Right cardiac atrium (tissue), 5 donors: ENCODE measurements at places on chromosomes 1 and 21.

GRCh38 chr1:204728456-204728855 is 42.9 kb upstream of the LRRN2 start:
- DNase-seq, result no peak

DNA sequence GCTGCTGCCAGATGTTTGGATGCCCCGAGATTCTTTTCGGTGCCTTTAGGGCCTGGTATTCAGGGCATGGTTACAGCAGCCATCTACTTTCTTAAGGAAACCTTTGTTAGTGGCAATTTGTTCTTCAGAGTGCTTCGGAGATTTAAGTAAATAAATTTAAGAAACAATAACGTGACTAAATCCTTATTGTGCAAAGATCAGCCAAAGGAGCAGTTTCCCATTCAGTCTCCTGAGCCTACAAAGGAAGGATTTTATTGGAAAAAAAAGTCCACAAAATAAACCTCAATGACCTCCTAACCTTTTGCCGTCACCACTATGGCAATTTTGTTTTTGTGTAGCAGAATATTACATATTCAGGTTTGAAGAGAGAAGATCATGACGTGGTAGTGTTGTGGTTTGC is 231.1 kb downstream of the PBX1 start:
- DNase-seq, result no peak

DNA sequence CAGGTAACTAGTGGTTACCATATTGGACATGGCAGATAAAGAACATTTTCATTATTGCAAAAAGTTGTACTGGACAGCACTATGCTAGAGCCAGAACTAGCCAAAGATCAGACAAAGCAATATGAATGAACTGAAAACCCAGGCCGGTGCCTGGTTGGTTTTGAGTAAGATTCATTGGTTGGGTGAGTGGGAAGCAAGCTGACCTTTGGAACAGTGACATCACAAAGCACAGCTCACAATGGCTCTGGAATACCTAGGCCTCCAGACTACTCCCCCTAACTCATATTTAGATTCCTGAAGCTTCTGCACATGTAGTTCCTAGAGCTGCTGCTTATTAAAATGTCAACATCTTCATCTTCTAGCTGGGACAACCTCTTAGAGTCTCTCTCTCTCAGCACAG is at the start of gene TMCO2:
Gene TMCO2, plus strand, starts transcription at position 283 of the 400 bp plus-strand sequence. Its CDS starts 57 bp downstream, at position 340.
- DNase-seq, result no peak

DNA sequence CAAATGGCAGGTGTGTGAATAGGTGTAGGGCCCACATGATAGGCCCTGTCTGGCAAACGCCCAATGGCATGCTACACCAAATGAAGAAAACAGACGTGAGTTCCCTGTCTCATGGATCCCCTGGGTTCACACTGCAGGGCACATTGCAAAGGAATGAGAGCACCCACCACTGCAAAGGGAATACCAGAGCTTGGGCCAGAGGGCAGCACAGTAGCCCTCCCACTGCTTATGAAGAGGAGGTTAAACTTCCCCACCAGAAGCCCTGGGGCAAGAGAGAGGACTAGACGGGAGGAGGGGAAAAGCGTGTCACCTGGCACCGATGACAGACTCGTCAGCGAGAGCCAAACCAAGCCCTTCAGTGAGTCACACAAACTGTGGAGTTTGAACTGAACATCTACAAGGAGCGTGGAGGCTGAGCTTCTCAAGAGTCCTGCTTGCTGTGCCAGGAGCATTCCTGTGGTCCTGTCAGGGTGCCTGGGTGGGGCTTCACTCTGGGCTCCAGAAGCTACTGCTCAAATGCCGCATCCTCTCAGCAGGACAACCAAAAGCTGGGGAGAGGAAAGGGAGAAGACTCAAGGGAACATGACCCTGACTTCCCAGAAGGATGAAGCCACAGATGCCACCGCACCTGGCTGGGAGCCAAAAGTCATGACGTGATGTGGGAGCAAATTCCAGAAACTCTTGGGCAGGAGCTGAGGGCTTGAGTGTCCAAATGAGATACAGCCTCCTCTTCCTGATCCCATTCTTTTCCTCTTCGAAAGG is 61.1 kb downstream of the TOMM20 start:
- DNase-seq, result peak; percentile 91

DNA sequence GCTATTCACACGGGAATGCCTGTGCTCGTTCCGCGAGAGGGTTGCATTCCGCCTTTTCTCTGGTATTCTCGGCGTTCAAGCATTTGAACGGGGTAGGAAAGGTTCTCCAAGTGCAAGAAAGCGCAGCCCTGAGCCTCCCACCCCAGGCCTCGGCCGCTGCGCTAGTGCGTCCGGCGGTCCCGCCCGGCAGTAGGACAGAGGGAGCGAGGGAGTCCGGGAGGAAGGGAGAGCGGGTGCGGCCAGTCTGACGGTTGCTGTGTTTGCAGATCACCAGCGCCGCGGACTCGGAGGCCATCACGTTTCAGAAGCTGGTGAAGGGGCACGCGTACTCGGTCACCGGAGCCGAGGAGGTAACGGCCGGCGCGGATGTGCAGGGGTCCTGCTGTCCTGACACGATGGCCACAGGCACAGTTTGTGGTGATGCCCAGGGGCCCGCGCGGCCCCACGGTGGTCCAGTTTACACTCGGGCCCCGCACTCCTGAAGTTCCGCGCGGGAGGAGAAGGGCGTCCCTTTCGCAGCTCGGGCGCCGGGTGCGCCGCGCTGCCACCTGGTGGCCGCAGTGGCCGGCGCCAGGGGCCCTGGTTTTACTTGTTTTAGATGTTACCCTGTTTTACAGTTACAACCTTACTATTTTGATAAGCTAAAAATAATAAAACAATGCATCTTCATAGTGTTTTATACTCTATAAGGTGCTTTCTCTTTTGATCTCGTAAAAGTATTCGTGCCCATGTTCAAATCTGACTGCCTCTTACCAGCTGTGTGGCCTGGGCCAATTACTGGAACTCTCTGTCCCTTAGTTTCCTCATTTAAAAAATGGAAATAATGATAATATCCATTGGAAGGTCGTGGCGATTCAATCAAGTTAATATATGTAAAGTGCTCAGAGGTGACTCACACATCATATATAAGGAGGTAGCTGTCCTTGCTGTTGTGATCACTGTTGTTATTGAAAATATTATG is 36.7 kb downstream of the CAPN2 start:
- peak; percentile 87 for DNase-seq

DNA sequence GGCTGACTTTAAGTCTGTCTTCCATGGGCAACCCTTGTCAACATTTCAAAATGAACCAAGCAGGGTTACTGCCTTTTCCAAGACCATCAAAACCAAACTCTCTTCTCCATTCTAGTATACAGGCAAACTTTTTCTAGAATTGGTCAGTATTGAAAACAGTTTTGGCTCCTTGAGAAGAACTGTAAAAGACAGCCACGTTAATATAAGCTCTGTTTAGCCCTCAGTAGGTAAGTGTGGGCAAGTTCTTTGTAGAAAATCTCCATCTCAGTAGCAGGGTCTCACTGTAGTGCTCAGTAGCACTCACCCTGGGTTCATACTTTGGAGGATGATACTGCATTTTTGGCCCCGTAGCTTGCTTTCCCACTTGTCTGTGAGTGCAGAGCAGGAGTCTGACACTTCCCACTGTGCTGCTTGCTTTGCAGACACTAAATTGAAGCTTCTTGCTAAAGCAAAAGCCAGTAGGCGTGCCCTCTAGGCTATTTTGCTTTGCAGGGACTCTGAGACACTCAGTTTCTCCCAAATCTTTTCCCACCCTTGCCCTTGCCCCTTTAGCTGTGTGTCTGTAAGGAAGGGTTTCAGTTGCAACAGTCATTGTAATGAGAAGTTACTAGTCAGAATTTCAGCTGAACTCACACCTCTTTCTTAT is 34.3 kb upstream of the CACYBP start:
- no peak for DNase-seq

DNA sequence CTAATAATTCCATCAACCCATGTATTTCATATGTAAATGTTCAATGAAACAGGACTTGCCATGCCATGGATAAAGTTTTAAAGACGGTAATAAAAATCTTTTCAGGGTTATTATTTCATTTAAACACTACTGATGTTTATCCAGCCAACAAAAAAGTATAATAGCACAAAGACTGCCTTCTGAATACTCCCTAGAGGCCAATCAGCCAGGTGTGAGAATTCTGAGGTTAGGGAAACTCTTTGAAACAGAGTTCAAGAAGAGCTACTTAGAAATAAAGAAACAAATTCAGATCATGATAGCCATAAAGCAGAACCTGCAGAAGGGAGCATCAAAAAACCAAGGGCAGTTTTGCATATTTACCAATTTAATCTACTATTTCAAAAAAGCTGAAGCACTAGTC is 48.7 kb downstream of the AKT3 start:
- DNase-seq, result no peak

DNA sequence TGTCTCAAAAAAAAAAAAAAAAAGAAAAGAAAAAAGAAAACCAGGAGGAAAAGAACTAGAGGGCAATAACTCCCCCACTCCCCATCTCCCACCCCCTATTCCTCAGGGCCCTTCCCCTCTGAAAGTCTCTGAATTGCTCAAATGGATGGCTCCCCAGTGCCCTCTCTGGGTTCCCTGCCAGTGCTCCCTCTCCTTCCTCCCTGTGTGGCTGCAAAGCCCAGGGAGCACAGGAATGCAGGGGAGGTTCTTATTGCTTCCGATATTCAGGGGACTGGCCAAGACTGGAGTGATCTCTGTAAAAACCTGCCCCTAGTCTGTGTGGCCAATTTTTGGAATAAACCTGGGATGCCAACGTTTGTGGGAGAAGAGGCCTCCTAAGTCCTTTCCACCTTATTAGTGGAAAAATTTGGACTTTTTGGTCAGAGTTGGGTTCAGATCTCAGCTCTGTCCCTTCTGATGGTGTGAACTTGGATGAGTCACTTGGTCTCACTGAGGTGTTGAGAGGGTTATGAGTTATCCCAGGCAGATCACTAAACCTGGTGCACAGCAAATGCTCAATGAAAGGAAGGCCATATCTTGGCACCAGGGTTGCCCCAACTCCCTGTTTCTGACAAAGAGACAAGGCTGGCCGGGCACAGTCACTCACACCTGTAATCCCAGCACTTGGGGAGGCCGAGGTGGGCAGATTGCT is 13.4 kb upstream of the ARHGEF10L start:
- no peak for DNase-seq

GRCh38 chr1:228101994-228102790 is 933 bp downstream of the C1orf35 start:
- peak; percentile 52 for DNase-seq

DNA sequence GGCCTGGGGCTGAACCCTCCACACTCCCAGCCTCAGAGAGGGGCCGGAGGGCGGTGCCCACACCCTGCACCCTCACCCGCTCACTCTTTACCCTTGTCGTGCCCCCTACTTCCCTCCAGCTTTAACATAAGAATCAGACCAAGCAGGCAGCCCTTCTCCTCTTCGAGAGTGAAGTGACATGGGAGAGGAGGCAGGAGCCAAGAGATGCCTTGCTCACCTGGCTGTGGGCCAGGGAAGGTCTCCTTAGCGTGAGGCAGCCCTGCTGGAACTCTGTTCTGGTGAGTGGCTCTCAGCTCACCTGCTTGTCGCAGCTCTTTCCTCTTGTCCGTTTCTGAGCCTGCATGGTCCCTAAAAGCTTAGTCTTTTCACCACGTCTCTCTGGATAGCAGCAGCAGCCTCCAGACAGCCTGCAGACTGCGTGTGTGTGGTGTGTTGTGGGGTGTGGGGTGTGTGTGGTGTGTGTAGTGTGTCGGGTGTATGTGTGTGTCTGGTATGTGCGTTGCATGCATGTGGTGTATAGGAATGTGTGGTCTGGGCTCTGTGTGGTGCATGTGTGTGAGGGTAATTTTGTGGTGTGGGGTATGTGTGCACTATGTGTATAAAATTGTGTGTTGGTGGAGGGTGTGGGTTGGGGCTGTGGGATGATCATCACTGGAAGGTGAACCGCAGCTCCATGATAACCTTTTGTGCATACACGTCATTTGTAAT is 86.7 kb downstream of the CCDC185 start:
- no peak for DNase-seq

DNA sequence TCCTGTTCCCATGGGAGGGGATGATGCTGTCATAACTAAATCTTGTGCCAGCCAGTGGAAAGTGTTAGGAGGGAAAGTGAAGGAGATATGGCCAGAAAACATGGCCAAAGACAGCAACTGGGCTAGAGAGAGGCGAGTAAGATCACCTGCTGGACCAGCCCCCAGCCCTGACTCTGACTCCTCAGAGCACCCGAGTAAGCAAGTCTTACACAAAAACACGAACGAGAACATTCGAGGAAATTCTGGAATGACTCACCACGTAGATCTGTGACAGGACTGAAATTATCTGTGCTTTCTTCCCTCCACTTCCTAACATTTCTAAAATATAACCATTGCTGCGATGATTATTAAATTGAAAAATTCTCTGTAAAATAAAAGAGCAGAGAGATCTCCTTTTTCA is 9.2 kb downstream of the ZNF496 start:
- DNase-seq, result no peak

GRCh38 chr21:45578176-45578801 is 36.0 kb upstream of the SLC19A1 start:
- no peak for DNase-seq

DNA sequence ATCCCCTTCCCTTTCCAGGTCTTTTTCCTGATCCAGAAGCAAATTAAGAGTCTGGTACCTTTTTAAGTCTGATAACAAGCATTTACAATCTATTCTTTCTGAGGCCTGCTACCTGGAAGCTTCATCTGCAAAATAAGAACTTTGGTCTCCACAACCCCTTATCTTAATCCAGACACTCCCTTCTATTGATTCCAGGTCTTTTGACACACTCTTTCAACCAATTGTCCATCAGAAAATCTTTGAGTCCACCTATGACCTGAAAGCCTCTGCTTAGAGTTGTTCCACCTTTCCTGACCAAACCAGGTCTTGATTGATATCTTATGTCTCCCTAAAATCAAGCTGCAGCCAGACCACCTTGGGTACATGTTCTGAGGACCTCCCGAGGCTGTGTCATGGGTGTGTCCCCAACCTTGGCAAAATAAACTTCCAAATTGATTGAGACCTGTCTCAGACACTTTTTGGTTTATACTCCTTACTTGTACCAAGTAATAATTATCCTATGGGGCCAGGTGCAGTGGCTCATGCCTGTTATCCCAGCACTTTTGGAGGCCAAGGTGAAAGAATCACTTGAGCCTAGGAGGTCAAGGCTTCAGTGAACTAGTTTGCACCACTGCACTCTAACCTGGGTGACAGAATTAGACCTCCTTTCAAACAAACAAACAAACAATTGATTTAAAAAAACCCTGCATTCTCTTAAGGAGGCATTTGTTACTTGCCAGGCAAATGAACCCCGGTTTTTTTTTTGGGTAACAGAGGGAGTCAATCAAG is 126.1 kb downstream of the MAP3K21 start:
- DNase-seq, result no peak

GRCh38 chr1:226634166-226634588 is 85.6 kb downstream of the STUM start:
- peak; percentile 92 for DNase-seq

DNA sequence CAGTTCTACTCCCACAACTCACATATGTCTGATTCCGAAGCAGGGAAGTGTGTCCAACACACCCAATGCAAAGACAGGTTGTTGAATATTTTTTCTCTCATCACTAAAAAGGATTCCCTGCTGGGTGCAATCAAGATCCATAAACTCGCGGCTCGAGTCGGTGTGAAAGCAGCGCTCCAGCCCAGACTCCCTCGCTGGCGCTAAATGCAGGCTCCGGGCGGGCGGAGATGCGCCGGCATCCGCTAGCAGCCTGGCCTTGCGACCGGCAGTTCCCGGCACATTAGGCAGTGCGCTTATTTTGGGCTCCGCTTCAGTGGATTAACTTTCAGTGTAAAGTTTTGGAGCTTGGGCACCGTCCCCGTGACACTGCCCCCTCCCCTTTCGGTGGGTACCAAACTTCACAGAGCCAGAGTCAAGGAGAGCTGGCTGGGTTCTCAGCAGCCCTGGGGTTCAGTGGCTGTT is 87.7 kb upstream of the POU3F1 start:
- DNase-seq, result no peak
